ENCODE measurements at places on chromosomes 3 and 15.

DNA sequence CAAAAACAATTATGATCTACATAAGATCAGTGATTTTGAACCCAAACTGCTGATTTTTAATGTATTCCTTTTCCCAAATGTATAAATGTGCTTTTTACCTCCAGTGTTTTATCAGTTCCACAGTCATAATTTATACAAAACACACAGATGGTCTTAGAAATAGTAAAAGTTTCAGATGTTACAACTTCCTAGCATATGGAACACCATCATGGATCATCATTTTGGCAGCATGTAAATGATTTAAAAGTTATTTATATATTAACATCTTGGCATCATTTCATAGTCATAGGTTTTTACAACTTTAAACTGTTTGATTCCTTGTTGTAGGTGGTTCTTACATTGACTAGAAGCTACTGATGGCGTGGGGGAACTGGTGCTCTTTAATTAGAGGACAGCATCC is 1025.3 kb downstream of the ROBO1 start:
- no peak for DNase-seq

- DNase-seq = no peak
Measured at GRCh38 chr3:119542168-119542767, 17.1 kb downstream of the CD80 start.

DNA sequence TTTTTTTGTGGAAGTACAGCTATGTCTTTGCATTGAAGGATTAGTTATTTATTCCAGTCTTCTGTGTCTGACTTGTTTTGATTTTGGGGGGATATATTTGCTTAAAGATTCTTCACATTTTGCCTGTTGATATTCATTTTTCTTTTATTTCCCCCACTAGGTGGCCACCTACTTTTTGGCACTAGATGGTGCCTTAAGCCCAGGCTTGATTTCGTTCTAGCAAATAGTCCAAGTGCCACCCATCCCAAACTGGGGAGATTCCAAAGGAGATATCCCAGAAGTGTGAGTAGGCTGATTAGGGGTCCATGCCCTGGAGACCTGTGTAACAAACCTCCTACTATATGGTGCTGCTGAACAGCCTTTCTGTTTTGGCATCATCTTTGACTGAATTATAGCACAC is 80.0 kb upstream of the SPATA16 start:
- DNase-seq = no peak

GRCh38 chr3:126025862-126026261 is 56.9 kb downstream of the ROPN1B start:
- no peak for DNase-seq

- DNase-seq = no peak
Measured at GRCh38 chr15:74307827-74308811, 59.3 kb downstream of the CYP11A1 start.

- no peak for DNase-seq
Measured at GRCh38 chr3:78402720-78403119, 1362.8 kb downstream of the ROBO2 start.

- DNase-seq = no peak
Measured at GRCh38 chr3:51819151-51819550, 40.1 kb upstream of the IQCF6 start.

- no peak for DNase-seq
Measured at GRCh38 chr3:86985181-86985826, 5.6 kb downstream of the VGLL3 start.

GRCh38 chr3:107994956-107995715 is 95.7 kb downstream of the CD47 start:
- no peak for DNase-seq

DNA sequence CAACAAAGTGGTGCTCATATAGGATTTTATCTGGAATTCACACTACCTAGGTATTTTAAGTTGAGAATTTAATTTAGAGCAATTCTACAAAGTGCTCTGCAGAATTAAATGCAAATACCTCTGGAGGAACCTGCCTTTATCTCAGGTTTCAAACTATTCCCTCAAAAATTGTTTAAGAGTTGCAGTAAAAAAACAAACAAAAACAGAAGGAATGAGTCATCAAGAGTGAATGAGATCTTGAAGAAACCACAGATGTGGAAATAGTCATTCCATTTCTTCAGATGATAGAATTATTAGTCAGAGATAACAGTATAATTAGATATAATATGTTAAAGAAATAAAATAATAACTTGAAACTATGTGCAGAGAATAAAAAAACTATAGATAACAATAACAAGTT is 80.8 kb upstream of the SCN5A start:
- no peak for DNase-seq

DNA sequence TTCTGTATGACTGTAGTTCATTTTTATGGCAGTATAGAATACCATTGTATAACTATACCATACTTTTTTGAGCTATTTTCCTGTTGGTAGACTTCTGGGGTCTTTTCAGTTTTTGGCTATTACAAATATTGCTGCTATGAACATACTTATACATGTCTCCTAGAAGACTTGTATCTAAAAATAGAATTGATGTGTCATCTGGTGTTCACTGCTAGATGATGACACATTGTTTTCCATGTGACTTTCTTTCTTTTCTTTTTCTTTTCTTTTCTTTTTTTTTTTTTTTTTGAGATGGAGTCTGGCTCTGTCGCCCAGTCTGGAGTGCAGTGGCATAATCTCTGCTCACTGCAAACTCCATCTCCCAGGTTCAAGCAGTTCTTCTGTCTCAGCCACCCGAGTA is 69.8 kb downstream of the SH3GL3 start:
- DNase-seq = no peak

GRCh38 chr15:48566668-48567067 is 78.8 kb downstream of the FBN1 start:
- DNase-seq = no peak

GRCh38 chr3:140146668-140147067 is 211.7 kb downstream of the CLSTN2 start:
- no peak for DNase-seq

DNA sequence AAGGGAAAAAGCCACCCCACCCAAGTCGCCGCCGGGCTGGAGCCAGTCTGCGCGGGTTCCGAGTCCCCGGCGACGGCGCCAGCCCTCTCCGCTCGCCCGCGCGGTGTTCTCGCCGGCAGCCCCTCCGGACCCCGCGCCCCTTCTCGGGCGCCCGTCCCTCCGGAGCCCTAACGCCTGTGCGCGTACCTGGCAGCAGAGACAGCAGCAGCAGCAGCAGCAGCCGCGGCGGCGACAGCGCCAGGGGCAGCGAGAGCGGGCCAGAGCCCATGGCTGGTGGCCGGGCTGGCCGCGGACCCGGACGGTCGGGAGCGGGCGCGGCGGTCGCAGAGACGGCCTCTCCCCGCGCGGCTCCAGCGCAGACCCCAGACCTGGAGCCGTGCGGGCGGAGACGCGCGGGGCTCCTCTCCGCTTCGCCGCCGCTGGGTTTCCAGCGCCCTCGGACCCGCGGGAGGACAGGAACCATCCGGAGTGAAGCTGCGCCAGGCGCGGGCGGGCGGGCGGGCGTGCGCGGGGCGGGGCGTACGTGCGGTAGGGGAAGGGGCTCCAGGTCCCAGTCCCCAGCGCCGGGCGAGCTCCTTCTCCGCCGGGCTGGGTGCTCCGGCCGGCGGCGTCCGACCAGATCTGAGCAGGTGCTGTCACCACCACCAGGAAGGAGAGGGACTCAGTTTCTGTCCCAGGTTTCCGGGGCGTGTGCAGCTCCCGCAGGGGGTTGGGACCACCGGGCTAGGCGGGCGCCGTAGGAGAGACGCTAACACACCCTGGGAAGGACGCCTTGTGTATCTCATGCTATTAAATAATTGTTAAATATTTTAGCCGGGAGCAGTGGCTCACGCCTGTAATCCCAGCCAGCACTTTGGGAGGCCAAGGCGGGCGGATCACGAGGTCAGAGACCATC is at the start of gene CHRNA3:
Gene CHRNA3, minus strand, starts transcription at position 470 of the 895 bp plus-strand sequence. Its CDS starts 202 bp downstream, at position 268.
- no peak for DNase-seq

GRCh38 chr15:35506272-35506870 is 39.6 kb downstream of the DPH6 start:
- DNase-seq = no peak

DNA sequence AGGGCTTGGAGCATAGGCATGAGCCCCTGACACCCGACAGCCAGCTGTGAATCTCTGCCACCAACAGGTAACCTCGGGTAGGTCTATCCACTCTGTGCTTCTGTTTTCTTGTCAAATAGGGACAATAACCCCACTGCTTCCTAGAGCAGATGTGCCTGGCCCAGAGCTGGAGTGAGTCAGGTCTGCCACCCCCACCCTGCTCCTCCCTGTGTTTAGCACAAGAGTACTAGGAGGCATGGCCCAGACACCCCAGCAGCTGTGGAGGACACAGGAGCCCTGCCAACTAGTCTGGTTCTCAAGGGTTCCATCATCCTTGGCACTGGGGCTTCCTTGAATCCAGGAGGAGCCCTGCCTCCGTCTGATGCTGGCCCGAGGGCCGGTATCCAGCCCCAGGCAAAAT is 33.7 kb upstream of the TMEM115 start:
- DNase-seq = no peak

- DNase-seq = no peak
Measured at GRCh38 chr3:156300929-156301840, 180.8 kb downstream of the KCNAB1 start.

- no peak for DNase-seq
Measured at GRCh38 chr15:70748281-70748747, 15.0 kb downstream of the UACA start.

DNA sequence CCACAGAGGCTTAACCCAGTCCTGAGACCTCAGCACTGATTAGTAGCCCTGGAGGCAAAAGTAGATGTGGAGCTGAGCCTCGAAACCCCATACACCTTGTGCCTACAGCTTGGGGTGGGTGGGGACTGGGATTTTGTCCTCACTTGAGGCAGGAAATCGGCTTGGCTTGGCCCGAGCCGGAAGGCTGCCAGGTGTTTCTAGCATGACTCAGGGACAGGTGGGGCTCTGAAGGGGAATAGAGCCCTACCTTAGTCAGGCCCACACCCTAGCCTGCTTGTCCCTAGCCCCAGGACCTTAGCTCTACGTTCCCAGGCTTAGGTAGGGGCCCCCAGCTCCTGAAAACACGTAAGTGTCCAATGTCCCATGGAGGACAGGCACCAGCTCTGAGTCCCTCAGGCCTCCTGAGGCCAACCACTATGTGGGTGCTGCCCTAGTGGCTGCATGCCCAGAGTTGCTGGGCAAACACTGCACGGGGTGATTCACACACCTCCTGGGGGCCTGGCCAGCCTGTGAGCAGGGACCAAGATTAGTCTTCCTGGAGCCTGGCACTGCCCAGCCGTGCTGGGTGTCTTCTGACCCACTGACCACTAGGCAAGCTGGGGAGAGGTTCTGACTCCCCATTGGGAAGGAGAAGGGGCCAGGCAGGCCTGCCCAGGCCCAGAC is 3.1 kb downstream of the MST1R start:
- peak; percentile 31 for DNase-seq

DNA sequence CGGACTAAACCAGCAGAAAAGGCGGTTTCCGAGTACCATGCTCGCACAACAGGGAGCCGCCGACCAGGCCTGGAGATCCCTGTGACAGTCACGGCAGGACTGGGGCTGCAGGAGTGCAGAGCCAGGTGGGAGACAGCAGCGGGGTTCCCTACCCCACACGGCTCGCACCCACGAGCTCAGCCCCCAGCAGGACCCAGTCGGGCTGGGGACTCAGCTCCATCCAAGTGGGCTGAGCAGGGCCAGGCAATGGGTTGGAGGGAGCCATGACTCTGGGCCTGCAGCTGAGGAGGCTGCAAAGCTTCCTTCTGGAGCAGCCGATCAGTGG is 15.8 kb downstream of the XXYLT1 start:
- no peak for DNase-seq

GRCh38 chr3:55327131-55327920 is 159.8 kb downstream of the WNT5A start:
- DNase-seq = no peak

- no peak for DNase-seq
Measured at GRCh38 chr3:122019493-122019892, 2.6 kb downstream of the ILDR1 start.

- DNase-seq = no peak
Measured at GRCh38 chr3:193391902-193392301, 13.3 kb upstream of the ATP13A5 start.

DNA sequence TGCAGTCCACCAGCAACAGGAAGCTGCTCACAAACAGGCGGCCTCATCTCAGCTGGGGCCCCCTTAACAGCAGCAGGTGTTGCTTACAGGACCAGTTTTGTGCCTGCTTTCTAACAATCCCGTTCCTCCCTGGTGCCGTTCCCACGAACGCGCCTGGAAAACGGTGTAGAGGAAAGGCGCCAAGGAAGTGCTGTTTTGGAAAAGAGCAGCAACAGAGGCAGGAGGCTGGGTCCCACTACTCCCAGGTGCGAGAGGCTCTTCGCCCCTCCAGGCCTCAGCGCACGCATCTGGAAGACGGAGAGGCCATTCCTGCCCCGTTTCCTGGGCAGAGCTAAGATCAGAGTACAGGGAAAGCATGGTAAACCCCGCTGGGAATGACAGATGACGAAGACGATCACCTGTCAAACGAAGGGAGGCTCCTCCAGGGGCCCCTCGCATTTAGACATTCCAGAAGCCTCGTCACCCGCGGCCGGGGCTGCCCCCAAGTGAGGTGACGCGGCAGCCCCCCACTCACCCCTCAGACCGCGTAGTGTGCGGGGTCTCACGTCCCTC is 603 bp downstream of the SCAPER start:
- no peak for DNase-seq

- DNase-seq = no peak
Measured at GRCh38 chr15:82789491-82789890, 16.4 kb downstream of the FSD2 start.

DNA sequence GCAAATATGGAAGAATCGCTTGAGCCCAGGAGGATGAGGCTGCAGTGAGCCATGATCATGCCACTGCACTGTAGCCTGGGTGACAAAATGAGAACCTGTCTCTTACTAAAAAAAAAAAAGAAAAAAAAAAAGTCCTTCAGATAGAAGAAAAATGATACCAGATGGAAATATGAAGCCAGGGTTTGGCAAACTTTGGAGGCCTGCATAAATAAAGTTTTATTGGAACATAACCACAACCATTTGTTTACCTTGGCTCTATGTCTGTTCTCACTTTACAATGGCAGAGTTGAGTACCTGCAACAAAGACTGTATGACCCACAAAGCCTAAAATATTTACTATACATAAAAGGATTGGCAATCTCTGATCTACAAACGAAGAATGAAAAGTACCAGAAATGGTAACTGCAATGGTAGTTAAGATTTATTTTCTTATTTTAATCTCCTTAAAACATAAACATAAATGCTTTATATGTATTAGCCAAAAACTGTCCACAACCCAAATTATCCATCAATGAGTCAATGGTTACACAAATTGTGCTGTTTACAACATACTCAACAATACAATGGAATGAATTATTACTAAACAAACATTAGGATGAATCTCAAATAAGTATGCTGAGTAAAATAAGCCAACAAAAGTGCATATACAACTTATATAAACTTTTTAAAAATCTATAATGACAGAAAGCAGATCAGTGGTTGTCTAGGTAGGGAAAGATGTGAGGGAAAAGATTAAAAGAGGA is 41.8 kb downstream of the GOLGB1 start:
- no peak for DNase-seq

GRCh38 chr3:77271711-77272110 is 231.8 kb downstream of the ROBO2 start:
- DNase-seq = no peak

DNA sequence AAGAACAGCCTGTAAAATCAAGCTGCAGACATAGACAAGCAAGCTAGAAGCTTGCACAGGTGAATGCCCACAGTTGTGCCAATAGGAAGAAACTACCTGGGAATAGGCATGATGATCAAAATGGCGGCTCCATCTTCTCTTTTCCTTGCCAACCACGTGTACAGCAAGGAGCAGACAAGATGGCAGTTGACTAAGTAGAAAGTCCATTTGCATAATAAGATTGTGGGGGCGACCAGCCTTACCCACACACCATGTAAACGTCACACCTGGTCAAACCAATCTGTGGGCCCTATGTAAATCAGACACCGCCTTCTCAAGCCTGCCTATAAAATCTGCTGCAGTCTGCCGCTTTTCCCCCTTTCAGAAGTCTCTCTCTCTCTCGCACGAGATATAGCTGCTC is 25.1 kb upstream of the ANKRD34C start:
- DNase-seq = no peak

Measured in thoracic aorta (tissue), 2 donors.